ENCODE measurements at places on chromosomes 7 and 10.

DNA sequence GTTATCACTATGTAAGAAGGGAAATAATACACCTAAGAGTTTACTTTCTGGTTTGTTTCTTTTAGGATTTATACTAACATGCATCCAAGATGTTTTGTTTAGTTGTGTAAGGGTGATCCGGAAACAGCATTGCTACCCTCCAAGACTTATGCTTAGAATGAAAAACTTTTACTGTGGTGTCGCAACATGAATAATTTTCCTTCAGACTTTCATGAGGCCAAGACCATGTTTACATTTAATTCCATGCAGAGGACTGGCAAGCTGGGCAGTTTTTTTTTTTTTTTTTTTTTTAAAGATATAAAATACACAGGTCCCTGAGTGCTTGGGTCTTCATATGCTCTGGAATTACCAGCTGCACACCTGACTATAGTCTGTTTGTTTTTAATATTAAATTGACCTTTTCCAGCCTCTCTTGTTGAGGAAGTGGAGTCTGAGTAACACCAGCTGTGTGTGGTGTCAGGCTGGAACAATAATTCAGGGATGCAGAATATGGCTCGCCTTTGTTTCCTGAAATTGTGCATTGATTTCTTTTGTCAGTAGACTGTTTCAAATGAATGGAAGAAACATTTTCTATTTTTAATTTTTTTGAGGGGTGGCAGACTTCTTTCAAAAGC, 81.7 kb downstream of the ST7 start:
- DNase-seq: no peak

- DNase-seq: no peak
Measured at GRCh38 chr10:122393288-122393687, 18.8 kb downstream of the PLEKHA1 start.

DNA sequence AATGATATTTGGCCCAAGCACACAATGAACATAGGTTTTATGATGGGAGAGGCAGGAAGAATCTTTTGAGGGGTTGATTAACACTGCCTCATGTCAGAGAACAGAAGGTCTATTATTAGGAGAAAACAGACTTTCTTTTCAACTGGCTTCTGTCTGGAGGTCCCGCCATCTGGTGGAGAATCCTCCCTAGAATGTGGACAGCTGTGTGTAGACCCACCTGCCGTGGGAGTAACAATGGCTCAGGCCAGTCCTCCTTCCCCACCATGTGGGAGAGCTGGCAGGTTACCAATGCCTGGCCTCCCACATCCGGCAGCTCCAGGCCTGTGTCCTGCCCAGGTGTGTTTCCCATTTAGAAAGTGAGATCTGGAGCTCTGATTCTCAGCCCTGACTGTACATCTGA, 70.4 kb upstream of the AOAH start:
- DNase-seq: peak; percentile 53

GRCh38 chr7:128190051-128190647, 50.9 kb upstream of the LEP start:
- no peak for DNase-seq

DNA sequence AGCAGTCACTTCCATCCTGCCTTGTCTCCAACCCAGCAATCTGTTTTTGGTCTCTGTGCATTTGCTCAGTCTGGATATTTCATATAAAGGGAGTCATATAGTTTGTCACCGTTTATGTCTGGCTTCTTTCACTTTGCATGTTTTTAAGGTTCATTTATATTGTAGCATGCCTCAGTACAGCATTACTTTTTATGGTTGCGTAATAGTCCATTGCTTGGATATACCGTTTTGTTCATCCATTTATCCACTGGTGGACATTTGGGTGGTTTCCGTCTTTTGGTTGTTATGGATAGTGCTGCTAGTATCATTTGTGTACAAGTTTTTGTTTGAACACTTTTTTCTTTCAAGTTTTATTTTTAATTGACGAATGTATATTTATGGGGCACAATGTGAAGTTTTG, 18.2 kb downstream of the TBC1D12 start:
- DNase-seq: no peak

GRCh38 chr10:113326160-113327111, 226.4 kb upstream of the HABP2 start:
- DNase-seq: no peak

DNA sequence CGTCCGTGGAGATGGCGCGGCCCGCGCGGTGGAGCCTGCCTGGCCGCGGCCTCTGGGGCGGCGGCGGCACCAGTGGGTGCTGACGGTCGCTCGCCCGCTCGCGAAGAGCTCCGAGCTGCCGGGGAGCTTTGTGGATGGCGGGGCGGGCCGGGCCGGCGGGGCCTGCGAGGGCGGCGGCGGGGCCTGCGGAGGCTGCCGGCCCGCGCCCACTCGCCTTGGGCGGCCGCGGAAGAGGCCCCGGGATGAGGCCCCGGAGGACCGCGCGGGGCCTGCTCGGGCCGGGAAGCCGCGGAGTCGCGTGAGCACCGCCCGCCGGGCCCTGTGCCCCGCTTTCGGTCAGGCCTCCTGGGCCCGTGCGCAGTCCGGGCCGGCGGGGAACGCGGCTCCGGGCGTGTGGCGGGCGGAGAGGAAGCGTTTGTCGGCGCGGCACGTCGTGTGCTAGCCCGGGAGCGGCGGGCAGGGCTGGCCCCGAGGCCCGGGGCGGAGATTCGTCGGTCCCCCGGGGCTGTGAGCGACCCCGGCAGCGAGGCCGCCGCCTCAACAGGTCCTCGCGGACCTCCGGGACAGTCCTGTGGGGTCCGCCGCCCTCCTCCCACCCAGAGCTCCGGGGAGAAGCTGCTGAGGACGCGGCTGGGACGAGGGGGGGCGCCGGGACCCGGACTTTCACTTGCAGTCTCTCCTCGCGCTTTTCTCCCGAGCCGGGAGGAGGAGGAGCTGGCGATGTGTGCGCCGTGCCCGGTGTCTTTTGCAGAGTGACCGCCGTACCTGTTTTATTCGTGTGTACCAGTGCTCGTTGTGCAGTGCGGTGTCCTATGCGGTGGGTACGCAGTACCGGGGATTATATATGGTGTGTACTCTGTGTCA, 578 bp downstream of the ZMYND11 start:
- peak; percentile 79 for DNase-seq

GRCh38 chr10:47143072-47143471, 156.9 kb upstream of the GDF10 start:
- no peak for DNase-seq

GRCh38 chr7:113142385-113143119, 24.2 kb upstream of the SMIM30 start:
- DNase-seq: no peak

- DNase-seq: no peak
Measured at GRCh38 chr10:819816-820215, 111.7 kb downstream of the LARP4B start.

DNA sequence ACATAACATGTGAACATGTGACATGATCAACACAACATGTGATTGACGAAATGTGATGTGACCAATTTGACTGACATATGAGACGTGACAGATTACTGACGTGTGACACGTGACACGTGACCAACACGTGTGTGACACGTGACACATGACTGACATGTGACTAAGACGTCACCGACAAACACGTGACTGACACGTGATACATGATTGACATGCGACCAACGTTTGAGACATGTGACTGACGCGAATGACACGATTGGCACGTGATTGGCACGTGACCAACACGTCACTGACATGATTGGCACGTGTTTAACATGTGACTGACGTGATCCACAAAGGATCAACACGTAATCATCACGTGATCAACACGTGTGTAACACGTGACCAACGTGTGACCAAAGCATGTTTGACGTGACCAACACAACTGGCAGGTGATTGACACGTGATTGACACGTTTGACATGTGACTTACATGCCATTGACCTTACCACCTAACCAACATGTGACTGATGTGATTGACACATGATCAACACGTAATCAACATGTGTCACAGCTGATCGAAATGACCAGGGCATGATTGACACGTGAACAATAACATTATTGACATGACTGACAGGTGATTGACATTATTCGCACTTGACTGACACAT, 23.7 kb downstream of the CRPPA start:
- no peak for DNase-seq

GRCh38 chr7:114084472-114085312, 165.9 kb upstream of the PPP1R3A start:
- DNase-seq: peak; percentile 80

GRCh38 chr7:158891922-158892321, 35.6 kb downstream of the DYNC2I1 start:
- DNase-seq: no peak

Data from femur (tissue), 1 donor.